Activated CD4-positive, alpha-beta memory T cell treated with anti-CD3 and anti-CD28 coated beads, Interleukin-2, amount 10 ng/mL, durations not matched to agents 7 days and 5 days (primary cell): ENCODE measurements at places on chromosomes 3 and 15. TPM values are rescaled to one million over a fixed set of nuclear protein-coding genes. Genes with fewer than 3 reads are reported as not detected.

Gene RHOV
- total RNA-seq, result not detected

Gene SRGAP3
- total RNA-seq, result 1.3 TPM

Gene GOLGA8J
- total RNA-seq, result not detected

Gene NDN
- total RNA-seq, result 2.8 TPM

Gene POMGNT2
- 7.8 TPM for total RNA-seq

Gene ILDR1
- 1.6 TPM for total RNA-seq

Gene ANKUB1
- not detected for total RNA-seq

Gene CPNE9
- 0.33 TPM for total RNA-seq

Gene IL20RB
- 1.4 TPM for total RNA-seq

Gene GPR15
- total RNA-seq, result 111 TPM

Gene CDHR4
- total RNA-seq, result not detected

Gene UBR1
- total RNA-seq, result 41.8 TPM

Gene GOLGA6B
- not detected for total RNA-seq

Gene STARD9
- total RNA-seq, result 8.2 TPM

Gene KNG1
- not detected for total RNA-seq

Gene LSAMP
- not detected for total RNA-seq

- no peak for DNase-seq
Observed at GRCh38 chr3:31823184-31823583, 157.9 kb downstream of the OSBPL10 start.

GRCh38 chr3:148866261-148866660, 1.2 kb downstream of the CPA3 start:
- DNase-seq, result no peak

DNA sequence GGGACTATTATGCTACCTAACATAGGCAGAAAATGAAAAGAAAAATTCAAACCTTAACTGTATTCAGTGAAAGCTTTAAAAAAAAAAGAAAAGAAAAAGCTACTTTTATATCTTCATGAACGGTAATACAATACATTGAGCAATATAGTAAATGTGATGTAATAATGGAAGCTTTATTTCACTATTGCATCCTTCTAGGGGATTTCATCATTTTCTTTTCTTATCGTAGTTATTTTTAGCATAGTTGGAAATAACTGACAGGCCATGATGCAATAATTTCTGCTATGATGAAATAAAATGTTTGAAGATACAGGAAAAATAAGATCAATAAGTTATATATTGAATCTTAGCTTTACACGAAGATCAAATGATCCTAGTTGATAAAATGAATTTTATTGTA, 40.3 kb upstream of the ZCWPW2 start:
- DNase-seq, result no peak

GRCh38 chr3:11956781-11957180, 47.4 kb upstream of the SYN2 start:
- DNase-seq, result no peak

GRCh38 chr3:110178965-110179364, 841.6 kb upstream of the DPPA4 start:
- DNase-seq, result no peak

DNA sequence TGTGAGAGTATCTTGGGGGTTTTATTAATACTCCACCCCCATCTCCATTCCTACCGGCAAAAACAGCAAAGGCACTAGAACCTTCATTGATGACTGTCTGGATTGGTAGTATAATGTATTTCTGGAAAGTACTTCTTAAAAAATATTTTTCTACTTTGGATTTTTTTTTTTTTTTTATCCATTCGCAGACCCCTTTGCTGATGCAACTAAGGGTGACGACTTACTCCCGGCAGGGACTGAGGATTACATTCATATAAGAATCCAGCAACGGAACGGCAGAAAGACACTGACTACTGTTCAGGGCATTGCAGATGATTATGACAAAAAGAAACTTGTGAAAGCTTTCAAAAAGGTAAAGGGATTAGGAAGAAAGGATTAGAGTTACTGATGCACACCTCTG, 1.2 kb downstream of the EIF1B start:
- DNase-seq, result no peak

DNA sequence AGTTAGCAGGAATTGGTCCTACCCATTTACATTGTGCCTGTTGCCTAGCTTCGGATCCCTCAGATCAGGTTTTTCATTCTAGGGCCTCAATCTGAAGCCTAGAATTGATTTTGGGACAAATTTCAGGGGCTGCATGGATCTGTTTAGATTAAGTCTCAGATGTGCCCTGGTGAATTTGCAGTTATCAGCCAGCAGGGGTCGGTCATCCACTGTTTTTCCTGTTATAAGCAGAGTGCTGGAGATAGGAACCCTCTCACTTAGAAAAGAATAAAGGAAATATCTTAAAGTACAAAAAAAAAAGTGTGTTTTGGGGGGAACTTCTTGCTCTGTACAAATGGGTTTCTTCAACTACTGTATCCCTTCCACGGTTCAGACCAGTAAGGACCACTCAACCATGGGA, 212.5 kb downstream of the BCHE start:
- no peak for DNase-seq

DNA sequence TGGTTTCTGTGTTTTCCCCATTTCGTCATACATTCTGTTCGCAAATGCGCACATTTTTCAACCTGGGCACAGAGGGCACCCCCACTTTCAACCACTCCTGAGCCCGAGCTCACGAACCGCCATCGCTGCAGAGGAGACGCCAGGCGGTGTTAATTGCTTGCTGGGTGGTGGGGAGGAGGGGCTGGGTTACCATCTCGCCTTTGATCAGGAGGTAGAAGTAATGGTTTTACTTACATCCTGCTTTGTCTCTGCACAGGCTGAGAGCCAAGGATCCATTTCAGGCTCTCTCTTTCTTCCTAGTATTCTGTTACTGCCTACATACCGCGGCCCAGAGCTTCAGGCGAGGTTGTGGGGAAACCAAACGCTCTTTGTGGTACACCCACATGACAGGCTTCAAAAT, 177.3 kb upstream of the WNT5A start:
- no peak for DNase-seq

GRCh38 chr3:24972491-24972890, 455.6 kb upstream of the RARB start:
- no peak for DNase-seq

DNA sequence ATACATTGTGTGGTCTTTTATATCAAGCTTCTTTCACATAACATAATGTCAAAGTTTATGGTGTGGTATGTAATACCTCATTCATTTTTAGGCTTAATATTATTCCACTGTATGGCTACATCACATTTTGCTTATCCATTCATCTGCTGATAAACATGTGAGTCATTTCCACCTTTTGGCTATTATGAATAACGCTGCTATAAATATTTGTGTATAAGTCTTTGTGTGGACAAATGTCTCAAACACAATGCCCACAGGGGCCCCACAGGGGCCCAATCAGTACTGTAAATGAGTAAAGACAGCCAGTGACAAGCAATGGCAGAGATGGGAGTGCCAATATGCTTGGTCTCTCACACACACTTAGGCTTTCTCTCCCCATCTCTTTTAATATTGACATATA, 54.2 kb downstream of the PIK3R4 start:
- no peak for DNase-seq

GRCh38 chr3:25448750-25449692, 21.0 kb downstream of the RARB start:
- no peak for DNase-seq

DNA sequence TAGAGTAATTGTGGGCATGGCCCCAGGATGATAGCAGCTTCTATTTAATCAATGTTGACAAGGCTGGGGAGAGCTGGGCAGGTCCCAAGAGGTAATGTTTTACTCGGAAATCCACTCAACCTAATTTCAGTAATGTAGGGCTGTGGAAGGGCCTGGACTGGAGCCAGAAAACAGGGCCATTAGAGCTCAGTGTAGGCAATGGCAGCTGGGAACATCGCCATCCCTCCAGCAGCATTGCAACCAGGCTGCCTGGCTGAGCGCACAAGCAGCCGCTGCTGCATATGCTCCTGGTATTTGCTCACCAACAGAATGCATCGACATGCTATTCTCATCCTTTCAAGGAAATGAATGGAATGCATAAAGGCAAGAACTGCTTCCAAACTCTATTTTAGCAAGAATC, 90.0 kb downstream of the GAP43 start:
- DNase-seq, result no peak

DNA sequence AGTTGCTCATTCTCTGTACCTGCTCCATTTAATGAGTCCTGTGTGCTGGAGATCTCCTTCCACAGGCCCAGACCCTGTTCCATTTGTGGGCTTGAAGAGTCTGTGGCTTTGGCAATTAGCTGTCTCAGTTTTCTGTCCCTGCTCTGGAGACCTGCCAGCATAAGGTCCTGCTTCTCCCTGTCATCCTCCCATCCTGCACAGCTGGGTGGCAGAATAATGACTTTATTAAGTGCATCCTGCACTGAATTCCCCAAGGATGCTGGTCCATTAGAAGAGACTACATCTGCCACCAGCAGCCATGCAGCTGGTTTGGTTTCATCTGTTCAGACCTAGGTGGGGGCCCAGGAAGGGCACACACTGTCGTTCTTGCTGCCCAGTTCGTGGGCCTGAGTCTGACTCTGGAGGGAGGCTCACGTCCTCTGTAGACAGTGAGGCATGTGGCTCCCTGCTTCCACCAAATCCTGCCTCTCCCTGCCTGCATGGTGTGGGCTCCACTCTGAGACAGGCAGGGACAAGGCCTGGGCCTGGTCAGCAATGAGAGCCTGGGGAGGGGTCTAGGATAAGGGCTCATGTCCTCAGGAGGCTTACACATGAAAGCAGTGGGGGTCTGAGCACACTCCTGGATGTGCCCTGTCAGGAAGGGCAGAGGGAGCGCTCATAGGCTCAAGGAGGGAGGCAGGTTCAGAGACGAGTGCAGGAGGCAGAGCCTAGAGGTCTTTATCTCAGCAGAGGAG, 78.4 kb upstream of the PRR23E start:
- DNase-seq, result no peak

DNA sequence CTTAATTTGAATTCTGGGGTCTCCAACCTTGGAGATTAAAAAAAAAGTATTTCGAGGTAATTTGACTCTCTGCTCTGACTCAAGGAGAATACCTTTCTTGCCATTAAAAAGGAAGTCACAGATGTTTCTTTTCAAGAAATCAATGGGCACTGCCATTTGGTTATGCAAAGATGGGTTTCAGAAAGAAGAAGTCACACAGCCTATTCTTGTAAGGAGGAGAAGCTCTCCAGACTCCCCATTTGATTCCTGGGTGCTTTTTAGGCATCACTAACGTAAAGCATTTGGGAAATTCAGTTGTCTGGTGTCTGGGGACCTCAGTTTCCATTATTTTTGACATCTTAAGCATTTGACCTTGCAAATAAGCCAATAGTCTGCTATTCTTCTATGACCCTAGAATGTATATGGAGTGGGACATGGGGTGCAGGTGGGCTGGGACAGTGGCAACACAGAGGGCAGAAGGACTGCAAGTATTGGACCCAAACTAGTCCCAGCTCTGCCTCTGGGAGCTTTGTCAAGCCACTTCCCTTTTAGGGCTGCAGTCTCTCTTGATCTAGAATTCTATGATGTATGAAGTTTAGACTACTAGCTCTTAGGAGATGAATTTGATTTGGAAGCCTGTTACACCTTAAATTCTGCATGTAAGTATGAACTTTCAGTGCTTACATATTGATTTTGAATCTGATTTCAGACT, 27.8 kb downstream of the IL5RA start:
- no peak for DNase-seq
